AG04449 (cell line): ENCODE measurements at places on chromosomes 3 and 15.
A peak's percentile ranks its signal among the peaks of the same experiment; 100 is the strongest.

GRCh38 chr3:45826321-45826720, 15.6 kb downstream of the LZTFL1 start:
- DNase-seq, result no peak

DNA sequence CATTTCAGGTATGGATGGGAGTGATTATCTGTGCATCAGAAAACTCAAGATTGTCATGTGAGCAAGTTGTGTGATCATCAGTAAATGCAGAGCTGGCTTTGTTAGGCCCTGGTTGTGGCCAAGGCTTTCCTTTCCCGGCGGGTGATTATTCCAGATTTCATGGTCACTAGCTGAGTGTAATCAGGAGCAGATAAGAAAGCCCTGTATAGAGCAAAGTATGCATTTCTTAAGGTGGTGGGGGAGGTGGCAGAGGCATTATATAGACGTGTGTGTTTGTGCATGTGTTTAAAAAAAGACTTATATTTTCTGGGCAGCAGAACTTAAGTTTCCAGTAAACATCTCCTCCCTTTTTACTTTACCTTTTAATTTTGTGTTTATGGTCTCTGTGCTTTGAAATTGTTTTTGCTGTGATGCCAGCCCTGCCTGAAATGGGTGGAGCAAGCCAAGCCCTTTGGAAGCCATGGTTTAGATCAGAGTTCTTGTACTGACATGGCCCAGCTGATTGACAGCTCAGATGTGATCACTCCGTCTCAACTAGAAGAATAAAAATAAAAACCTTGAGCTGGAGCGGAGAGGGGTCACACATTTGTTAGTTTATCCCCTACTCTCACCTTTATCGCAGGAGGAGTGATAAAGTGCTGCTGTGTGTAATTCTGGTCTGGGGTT, 22.2 kb downstream of the SMAD3 start:
- DNase-seq, result no peak

DNA sequence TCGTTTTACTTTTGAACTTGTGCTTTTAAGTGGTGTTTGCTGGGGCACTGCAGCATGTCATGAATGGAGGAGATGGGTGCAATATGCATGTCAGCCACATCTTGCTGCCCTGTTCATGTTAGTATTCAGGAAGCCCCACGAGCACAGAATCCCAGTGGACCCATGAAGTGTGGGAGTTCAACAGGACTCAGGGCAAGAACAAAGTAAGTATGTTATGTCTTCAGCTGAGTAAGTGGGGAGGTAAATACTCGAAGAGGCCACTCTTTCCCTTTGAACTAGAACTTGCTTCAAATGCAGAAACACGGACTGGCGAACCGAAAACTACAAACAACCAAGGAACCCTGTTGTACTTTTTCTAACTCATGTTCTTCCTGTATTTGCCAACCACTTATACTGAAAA, 23.4 kb downstream of the SOX14 start:
- no peak for DNase-seq

- no peak for DNase-seq
Observed at GRCh38 chr3:12532182-12532581, 13.1 kb downstream of the MKRN2OS start.

DNA sequence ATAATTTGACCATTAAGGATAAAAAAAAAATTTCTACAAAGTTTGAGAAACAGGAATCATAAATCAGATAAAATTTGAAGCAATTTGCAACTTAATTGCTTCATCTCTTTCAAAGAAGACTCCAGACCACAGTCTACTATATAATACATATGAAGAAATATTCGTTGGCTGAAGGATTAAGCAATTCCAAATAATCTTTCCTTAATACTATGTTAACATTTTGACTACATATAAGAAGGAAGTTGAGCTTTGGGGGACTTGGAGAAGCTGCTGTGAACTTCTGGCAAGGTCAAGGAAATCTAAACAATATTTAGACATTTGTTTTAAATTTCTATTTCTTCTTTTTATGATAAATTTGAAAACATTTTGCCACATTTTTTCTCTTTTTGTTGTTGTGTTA, 13.5 kb upstream of the GABRR3 start:
- DNase-seq, result no peak

- DNase-seq, result peak; percentile 21
Observed at GRCh38 chr15:79339588-79340314, 28.8 kb downstream of the TMED3 start.

DNA sequence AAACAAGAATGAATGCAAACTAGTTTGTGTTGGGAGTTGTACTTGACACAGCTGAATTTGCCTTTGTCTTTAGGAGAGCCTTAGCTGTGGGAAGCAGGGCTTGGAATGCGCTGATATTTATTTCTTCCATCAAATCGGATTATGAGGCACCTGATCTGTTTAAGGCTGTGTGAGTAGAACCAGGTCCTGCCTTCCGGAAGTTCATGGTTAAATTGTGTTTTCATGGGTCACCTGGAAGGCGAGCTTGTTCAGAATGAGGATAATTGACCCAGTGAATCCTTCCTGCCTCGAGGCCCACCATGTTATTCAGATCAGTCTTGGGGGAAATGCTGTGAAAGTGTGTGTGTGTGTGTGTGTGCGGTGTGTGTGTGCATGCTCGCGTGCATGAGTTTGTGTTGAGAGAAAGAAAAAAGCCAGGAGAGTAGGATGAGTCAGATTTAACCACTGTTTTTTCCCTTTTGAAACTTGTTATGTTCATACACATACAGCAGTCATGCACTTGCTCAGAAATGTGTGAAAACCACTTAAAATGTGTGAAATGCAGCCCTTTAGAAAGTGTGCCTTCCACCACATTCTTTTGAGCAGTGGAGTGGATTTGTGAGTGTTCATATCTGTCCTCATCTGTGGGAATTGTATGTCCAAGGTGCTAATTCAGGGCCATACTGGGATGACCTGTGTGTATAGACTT, 36.7 kb downstream of the SMAD3 start:
- peak; percentile 79 for DNase-seq

DNA sequence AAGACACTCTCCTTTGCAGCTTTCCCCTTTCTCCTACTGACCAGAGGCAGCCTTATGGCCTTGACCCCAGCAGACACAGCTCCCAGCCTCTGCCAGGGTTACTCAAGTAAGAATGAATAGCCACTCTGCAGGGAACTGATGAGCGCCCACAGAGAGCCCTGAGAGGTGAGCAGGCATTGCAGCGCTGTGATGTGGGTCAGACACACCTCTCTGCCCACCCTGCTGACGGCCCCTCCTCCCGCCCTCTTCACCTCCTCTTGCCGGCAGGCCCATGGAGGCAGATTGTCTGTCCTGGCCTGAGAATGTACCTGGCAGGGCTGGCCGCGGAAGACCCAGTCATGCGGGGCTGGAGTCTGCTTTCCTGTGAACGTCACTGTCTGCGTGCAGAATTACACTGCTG, 512.6 kb upstream of the PPP2R3A start:
- no peak for DNase-seq

- no peak for DNase-seq
Observed at GRCh38 chr3:153852355-153852754, 268.8 kb upstream of the ARHGEF26 start.
